Cortex of kidney (tissue), 1 donor: ENCODE measurements at places on chromosomes 6 and 20.

GRCh38 chr6:145047891-145048290 lies 687.4 kb downstream of the EPM2A start:
- no peak for DNase-seq

- no peak for DNase-seq
Observed at GRCh38 chr20:47406849-47407682, 50.6 kb upstream of the ZMYND8 start.

- DNase-seq: no peak
Observed at GRCh38 chr20:16195671-16196070, 377.6 kb downstream of the KIF16B start.

DNA sequence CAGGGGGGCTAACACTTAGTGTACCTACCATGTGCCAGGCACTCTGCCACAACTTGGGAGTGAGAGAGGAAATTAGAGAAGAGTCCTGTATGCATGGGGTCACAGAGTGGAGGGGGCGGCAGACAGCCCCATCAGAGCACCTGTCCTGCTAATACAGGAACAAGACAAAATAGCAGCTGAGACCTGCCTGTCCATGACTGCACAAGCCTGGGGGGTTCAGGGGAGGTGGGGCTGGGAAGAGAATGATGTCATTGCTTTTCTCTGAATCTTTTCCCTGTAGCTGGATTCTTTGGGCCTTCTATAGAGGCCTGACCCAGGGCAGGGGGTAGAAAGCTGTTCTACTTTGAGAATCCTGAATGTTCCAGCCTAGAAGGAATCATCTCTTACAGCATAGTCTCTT lies 37.4 kb downstream of the FOXP4 start:
- DNase-seq: no peak

DNA sequence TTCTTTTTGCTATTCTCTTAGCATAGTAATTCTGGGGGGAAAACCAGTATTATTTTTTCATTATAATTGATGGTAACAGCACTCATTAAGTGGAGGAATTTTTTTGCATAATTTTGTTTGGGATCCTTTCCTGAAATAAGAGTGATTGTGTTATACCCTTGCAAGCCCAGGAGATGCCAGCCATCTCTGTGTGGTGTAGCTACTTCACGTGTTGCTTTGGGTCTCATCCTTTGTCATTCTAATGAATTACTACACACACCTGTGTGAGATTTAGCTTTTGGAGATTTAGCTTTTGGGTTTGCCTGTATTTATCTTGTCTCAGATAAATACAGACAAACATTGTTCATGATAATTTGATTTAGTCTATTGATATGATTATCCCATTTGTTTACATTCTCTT lies 76.5 kb downstream of the SH3BGRL2 start:
- no peak for DNase-seq

GRCh38 chr20:49567421-49568277 lies at the start of gene PTGIS:
Gene PTGIS, minus strand, starts transcription at chr20:49568137. Its CDS starts 21 bp downstream, at chr20:49568116.
- no peak for DNase-seq

DNA sequence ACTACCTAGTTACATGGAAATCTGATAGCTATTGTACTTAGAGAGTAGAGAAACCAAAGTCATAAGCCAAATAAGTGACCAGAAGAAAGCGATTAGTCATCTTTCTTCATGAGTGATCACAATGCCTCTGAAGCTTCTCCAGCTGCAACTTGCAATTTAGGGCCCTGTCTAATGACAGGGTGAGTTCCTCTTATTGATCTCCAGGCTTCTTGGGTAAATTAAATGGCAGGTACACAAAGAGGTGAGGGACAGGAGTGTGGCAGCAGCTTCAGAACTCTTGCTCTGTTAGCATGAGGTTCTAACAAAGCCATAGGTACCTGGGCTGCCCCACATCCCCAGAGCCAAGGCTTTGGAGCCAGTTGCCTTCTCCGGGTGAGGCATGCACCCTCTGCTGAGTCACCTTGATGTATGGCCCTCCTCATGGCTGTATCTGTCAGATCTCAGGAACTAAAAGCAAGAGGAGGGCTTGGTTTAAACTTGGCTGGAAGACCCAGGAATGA lies 60.8 kb downstream of the PRDM1 start:
- DNase-seq: no peak

- no peak for DNase-seq
Observed at GRCh38 chr6:36793913-36794712, 45.1 kb downstream of the CPNE5 start.

DNA sequence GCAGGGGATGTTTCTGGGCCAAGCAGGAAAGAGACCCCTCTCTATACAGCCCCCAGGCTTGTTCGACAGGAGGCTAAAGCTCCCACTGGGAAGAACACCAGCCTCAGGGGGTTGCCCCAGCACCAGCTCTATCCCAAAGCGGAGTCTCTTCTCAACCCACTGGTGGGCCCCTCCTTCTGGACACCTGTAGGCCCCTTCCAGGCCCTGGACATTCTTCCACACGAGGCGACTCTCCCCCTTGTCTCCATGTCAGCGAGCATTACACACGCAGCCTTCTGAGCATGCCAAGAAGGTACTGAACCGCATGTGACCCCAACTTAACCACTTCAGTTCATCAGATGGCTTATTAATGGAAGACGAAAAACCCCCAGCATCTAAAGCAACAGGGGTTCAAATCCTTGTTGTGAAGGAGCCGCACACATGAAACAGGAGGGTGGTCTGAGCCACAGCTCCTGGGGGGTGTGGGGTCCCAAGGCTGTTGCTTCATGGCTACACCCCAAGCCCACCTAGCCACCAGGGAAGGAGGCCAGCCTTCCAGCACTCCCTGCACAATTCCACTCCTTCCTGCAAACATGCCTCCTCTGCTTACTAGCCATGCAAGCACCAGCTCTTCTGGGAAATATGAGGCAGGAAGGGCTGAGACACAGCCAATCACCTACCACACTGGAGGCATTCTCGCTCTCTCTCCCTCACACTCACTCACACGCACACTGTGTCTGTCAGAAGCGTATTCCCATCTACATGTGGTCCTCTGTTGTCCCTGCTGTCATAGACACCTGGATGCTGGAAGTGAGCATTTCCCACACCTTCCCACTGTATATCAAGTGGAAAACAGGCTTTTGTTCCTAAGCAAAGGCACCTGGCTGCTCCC lies 104.5 kb downstream of the NOL4L start:
- DNase-seq: no peak

DNA sequence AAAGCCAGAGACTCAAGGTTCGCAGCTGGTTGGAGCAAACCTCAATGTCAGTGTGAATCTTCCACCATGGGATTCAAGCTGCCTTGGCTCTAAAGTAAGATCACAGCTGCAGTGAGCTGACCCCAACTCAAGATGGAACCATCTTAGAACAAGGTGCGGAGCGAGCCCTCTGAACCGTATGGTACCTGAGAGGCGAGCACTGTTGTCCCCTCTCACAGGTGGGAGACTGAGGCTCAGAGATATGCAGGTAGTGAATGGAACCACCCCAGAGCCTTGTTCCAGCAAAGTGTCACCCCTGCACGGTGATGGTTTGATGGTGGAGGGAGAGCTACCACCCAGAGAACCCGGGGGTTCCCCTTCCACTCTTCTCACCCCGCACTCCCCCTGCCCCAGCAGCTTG lies 52.5 kb downstream of the BMP7 start:
- no peak for DNase-seq

DNA sequence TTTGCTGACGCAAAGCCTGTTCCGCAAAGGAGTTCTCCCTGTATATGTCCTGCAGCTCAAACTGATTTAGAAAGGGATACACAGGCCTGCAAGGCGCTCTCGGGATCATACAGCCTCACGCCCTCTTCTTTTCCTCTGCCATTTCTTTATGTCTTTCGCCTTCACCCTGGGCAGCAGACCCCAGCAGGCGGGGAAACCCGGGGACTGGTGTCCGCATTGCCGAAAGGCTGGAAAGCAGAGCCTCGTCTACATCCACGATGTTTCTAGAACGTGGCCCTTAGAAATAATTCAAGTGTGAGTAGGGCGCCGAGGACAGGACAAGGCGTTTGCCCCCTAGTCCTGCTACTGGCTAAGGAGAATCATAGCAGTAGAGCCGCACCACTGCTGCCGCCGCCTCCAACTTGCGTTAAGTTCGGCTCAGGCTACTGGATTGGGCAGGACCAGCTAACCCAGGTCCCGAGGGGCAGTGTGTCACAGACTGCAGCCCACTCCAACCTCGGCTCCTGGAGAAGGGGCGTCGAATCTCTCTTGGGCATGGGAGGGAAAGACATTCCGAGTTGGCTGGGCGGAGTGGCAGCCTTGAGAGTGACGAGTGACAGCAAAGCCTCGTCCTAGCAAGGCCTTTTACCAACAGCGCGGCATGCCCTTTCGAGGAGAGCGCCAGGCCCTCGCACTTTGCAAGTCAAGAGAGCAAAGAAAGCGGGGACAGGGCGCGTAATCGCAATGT lies 2.6 kb upstream of the TBX18 start:
- no peak for DNase-seq

- no peak for DNase-seq
Observed at GRCh38 chr6:13733178-13733887, 21.7 kb upstream of the RANBP9 start.
